ENCODE measurements at places on chromosomes 6 and 20.

DNA sequence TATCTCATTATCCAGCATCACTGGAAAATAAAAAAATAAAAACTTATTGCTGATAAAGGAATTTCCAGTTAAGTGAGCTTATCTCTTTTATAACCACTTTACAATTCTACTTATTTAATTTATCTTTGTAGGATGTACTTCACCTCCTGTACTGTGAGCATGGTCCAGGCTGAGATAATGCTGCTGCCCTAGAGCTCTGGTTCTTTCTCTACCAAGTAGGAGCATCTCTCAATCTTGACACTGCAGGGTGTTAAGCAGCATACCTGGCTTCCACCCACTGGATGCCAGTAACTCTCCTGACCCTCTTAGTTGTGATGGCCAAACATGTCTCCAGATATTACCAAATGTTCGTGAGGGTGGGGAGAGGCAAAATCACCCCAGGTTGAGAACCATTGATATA is 454.5 kb downstream of the ADGRB3 start:
- no peak for DNase-seq

GRCh38 chr6:82744286-82745015 is 321.2 kb downstream of the UBE3D start:
- no peak for DNase-seq

DNA sequence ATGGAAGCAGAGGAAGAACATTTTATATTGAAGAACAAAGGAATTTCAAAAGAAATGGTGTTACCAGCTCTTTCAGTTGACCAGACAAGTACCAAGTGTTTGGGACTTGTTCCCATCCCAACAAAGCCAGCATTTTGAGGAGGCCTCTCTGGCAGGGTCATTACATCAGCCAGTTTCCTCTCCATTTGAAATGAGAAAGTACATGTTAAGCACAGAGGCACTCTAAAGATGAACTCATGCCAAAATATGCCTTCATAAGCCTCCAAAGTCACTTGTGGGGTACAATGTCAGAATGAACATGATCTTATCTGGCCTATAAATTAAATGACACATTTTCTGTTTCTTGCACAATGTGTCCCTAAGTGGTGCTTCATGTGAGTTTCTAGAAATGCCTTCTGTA is 223.9 kb downstream of the PRL start:
- DNase-seq = no peak

- no peak for DNase-seq
Measured at GRCh38 chr6:23659125-23659524, 466.9 kb upstream of the NRSN1 start.

- no peak for DNase-seq
Measured at GRCh38 chr6:1702580-1703051, 92.9 kb downstream of the FOXC1 start.

- no peak for DNase-seq
Measured at GRCh38 chr6:16491666-16492313, 253.4 kb downstream of the GMPR start.

- DNase-seq = no peak
Measured at GRCh38 chr6:34748757-34749156, 8.5 kb upstream of the SNRPC start.

DNA sequence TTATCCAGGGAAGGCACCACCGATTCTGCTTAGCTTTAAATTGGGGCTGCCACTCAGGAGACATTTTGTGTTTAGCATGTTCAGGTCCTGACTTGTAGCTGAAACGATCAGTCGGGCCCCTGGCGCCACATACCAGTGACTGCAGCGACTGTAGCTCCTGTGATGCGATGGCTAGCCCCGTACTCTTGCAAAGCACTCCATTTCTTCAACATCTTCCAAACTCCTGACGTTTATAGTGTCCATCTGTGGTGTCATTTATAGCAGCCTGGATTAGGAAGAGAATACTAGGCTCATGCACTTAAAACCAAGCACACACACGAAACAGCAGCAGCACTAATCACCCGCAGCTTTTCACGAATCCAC is 13.0 kb downstream of the POU3F2 start:
- DNase-seq = no peak

DNA sequence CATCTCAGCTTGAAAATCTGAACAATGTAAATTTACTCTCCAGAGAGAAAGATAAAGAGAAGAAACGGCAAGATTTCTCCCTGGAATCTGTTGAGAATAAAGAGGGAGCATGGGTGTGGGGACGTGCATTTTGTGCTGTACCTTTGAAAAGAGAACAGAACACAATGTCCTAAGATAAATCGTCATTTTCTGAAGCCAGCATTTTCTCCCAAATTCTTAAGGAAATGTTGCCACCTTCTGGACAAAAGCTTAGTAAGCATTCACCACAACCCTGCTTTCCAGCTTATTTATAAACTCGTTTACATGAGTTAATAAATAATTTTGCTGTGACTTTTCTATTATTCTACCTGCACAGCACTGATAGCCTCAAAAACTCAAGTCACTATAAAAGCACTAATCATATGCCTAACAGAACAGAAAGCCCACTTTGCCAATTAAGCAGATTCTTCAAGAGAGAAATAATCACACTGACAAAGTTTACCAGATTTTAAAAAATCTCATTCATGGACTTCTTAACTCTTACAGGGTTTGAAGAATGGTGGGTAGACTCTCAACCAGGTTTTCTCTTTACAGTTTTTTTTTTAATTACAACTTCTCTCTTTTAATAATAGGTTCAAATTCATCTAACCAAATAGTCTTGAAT is 155.8 kb downstream of the MBOAT1 start:
- DNase-seq = no peak

DNA sequence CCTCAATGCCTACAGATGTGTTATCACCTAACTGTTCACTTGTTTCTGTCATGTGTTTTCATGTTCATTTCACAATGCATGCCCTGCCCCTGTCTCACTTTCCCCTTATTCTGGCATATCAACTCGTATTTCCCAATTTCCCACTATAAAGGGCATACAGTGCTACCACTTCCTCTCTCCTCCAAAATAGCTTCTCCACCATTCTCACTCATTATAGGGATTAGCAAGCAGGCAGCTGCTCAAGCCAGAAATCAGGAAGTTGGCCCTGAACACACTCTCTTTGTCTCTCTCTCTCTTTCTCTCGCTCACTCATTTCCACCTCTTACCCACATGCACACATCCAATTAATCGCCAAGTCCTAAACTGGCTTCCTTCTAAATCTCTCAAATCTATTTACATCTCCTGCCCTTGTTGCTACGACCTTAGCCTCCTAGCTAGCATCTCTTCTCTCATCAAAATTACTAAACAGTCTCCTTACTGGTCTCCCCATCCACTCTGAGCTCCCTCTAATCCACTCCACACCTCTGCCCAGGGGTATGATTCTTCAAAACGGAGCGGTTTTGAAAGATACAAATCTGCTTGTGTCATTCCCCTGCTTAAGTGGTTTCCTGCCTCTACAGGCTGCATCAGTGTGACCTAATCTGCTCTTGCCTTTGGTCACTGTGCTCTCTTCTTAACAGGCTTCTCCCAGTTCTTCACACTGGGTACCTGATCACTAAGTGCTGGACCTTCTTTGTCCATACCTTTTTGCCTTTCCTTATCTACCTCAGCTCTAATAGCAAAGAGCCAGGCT is 196.2 kb downstream of the BTBD9 start:
- DNase-seq = no peak

DNA sequence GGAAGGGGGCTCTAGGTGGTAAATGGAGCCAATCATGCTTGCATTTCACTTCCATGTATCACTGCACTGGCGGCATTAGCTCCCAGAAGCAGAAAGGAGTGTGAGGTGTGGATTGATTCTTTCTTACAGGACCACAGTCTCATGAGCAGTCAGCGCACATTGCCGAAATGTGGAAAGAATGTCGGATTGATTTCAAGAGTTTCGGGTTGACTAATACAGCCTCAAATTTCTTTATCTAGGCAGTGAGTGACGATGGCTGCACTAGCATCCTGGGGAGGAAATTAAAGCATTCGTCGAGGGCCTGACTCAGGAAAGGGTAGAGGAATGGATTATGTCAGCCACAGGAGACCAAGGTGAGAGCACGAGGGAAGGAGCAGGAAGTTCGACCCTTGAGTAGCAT is 222.8 kb upstream of the CDYL start:
- DNase-seq = no peak

GRCh38 chr20:12869669-12870068 is 139.1 kb upstream of the SPTLC3 start:
- DNase-seq = no peak

DNA sequence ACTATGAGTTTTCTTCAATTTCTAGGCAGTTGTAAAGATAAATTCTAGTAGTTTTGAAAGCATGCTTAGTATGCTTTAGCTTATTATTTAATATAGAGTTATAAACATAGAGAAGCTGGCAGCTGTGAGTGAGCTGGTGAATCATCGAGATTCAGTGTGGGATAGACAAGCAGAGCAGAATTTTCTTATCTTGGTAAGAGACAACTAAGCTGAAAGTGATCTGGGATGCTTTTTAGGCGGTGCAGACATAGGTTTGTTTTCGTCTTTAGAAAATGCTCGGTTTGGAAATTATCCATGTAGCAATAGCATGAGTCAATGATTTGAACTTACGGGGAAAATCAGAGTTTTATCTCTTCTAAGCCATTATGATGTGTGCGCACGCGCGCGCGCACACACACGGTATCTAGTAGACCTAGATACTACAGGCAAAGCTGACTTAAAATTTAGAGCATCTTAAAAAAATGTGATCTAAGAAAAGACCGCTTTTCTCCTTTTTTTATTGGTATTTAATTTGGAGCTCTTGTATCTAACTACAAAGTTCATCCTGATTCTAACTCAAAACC is 128.3 kb upstream of the MAP3K7 start:
- DNase-seq = no peak

- no peak for DNase-seq
Measured at GRCh38 chr6:51678274-51678673, 409.1 kb downstream of the PKHD1 start.

- DNase-seq = no peak
Measured at GRCh38 chr6:642805-643204, 14.1 kb downstream of the HUS1B start.

Measured in central memory CD4-positive, alpha-beta T cell (primary cell).